ENCODE measurements at places on chromosomes 12 and 14. TPM values are rescaled to one million over a fixed set of nuclear protein-coding genes. Genes with fewer than 3 reads are reported as not detected.

The DLST gene
- total RNA-seq = 68.8 TPM

The RDH5 gene
- 13.5 TPM for total RNA-seq

The WSCD2 gene
- not detected for total RNA-seq

The RPS26 gene
- 1,454 TPM for total RNA-seq

The AMDHD1 gene
- total RNA-seq = 0.19 TPM

The FSCB gene
- total RNA-seq = not detected

The SPATS2 gene
- 8.2 TPM for total RNA-seq

GRCh38 chr12:6202304-6202703 lies 2.1 kb downstream of the CD9 start:
- no peak for DNase-seq

GRCh38 chr12:91422811-91423692 lies 240.4 kb upstream of the DCN start:
- no peak for DNase-seq

GRCh38 chr14:72008666-72009065 lies 76.4 kb downstream of the RGS6 start:
- DNase-seq = no peak

- DNase-seq = no peak
Observed at GRCh38 chr12:5489760-5490406, 58.0 kb downstream of the NTF3 start.

DNA sequence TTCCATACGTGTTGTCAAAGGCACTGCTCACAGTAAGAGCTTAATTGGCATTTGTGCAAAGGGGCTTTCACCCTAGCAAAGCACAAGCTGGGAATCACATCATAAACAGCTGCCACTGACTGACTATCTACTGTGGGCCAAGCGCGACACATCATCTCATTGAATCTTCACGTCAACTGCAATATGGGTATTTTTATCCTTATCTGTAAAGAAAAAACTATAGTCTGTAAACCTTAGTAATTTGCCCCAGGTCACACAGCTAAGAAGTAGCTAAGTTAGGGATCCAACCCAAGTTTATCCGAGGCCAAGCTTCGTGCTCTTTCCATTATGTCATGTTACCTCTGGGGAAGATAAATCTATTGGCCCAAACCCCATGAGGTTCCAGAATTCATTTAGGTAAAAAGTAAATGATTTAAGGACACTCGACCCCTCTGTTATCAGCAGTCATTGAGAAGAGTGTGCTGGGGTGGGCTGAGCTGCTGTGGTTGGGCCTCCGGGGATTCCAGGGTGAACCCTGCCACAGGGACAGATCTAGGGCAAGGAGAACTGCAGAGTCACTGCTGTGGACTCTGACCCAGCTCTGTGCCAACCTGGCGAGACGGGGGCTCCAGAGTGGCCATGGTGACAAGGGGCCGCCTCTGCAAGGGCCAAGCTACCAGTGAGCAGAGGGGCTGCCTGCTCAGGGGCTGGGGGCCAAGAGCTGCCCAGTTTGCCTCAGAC lies 27.6 kb downstream of the NCKAP5L start:
- DNase-seq = no peak

DNA sequence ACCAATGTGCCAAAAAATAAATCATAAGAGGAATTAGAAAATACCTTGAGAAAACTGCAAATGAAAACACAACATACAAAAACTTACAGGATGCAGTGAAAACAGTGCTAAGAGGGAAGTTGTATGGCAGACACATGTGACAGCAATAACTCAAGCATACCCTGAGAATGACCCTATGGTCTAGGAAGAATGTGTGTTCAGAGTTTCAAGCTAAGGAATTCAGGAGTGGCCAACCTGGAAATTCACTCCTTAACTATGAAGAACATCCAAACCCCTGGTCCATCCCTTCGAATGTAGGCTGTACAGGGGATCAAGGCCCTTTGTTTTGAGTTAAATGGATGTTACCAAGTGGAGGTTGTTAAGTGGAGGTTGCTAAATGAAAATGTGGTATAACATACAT lies 16.7 kb upstream of the TTC9 start:
- no peak for DNase-seq

- DNase-seq = no peak
Observed at GRCh38 chr12:31768046-31768445, 39.2 kb upstream of the AMN1 start.

DNA sequence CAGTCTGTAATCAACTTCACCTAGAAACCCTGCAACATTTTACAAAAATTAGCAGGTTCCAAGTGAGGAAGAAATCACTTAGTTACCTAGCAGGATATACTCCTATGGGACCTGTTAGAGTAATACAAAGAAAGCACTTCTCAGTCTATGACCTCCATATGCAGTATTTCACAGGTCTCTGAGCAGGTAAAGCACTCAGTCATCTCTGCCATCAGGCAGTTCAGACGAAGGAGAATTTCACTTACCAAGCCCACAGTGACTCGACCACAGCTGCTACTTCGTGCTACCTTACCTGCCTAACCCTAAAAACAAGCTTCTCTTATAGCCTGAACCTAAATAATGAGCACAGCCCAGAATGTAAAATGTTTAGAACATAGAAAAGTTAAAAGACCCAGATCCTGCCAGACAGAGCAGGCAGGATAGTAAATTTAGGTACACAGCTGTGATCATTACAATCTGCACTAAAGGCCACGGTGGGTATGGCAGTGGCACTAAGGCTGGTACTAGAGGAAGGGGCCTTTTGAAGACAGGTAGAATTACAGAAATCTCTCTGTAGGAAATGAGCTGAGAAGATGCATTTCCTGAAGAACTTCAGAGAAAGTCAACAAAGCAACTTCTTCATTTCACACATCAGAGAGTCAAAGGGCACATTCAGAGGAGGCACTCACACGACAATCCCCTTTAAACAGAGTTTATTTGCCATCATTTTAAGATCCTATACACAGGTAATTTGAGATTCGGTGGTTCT lies 35.7 kb downstream of the DCAF5 start:
- no peak for DNase-seq

DNA sequence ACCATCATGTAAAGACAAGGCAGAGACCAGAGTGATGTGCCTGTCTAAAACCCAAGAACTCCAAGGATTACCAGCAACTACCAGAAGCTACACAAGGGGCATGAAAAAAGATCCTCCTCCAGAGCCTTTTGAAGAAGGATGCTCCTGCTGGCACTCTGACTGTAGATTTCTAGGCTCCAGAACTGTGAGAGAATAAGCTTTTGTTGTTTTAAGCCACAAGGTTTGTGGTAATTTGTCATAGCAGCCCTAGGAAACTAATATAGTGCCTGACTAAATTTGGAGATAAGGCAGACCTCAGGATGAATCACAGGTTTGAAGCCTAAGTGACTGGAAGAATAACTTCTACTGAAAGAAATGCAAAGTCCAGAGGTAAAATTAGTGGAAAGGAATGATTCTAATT lies 132.9 kb downstream of the CEP83 start:
- no peak for DNase-seq

GRCh38 chr12:95218150-95219133 lies 835 bp downstream of the VEZT start:
- no peak for DNase-seq

DNA sequence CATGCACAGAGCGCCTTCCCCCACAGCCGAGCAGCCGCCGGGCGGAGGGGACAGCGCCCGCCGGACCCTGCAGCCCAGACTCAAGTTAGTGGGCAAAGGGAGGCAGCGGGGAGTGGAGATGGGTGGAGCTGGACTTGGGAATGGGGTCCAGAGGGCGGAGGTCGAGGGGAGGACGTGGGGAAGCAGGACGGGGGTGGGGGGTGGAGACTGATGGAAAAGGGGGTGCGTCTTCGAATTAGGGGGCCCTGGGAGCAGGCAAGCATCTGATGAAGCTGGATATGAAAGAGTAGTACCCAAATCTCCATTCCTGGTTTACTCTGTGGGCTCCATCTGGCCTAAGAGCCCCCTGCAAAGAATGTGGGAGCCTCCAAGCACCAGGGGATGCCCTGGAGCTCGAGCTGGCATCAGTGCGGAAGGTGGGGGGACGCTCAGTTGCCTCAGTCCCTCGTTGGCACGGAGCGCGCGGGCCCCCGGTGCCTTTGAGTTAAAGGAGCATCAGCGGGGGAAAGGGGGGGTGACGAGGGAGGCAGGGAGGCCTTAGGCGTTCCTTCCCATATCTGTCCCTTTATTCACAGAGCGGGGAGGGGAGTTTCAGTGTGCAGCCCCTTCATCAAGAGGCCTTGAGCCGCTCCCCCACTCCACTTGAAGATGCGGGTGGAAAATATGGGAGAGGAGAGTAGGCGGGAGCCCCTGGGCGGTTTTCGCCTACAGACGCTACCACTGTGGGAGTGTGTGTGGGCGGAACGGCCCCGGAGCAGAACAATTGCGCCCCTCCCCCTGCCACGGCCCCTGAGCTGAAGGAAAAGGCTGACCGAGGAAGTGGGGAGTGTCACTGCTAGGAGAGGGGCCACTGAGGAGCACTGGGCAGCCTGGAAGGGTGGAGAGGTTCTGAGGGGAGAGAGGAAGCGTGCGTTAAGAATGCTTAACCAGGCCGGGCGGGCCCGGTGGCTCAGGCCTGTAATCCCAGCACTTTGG lies 644 bp downstream of the NAB2 start:
- DNase-seq = no peak

DNA sequence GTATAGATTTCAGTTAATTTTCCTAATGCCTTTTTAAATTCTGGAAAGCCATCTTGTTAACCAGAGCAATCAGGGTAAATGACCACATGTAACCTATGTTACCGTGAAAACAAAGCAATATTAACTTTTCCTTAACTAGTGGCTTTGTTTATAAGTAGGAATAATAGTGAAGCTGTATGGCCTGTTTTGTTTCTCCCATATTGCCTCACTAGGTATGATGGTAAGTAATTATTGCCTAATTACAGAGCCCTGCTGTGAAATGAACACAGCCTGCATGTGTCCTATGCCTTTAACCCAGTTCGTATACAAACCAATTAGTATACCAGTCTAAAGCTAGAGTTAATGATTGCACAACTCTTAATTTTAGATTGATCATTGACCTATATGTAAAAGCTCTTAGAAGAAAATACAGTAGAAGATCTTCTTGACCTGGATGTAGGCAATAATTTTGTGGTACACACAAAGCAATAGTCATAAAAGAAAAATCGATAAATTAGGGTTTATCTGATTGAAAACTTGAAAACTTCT lies 249.9 kb downstream of the CCDC91 start:
- DNase-seq = no peak

DNA sequence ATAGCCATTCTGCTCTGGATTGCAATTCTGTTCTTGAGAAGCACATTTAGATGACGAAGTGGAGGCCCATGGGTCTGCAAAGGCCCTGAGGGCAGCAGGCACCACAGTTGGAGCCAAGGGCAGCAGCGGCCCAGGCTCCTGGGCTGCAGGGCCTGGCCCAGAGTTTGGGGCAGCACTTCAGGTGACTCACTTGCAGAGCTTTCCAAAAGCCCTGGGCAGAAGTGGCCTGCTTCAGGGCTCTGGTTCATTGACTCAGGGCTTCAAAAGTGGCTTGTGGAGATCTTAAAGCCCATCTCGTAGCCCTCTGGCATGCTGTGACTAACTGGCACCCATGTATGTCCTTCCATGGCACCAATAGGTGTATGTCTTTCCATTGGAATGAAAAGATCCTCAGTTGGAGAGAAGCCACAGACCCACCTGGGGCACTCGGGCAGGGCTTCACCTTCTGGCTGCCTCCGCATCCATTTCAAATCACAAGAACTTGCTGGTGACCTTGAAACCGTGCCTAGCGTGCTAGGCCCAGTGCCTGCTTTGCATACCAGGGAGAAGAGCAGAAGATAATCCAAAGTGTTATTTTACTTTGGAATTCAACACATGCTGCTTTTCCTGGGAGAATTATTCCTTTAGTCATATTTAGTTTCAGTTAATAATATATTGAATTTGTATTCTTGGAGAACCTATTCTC lies 106.7 kb downstream of the PRMT8 start:
- no peak for DNase-seq

GRCh38 chr12:120247621-120248030 lies 17.9 kb downstream of the PXN start:
- no peak for DNase-seq

DNA sequence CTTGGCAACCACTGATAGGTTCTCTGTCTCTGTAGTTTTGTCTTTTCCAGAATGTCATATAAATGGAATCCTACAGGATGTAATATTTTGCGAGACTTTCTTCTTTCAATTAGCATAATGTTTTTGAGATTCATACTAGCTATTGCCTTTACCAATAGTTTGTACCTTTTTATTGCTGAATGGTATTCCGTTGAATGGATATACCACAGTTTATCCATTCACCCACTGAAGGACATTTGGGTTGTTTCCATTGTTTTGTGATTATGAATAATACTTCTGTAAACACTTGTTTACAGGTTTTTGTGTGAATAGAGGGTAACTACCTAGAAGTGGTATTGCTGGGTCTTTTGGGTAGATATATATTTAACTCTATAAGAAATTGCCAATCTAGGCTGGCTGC lies 26.3 kb downstream of the GLT8D2 start:
- DNase-seq = no peak

DNA sequence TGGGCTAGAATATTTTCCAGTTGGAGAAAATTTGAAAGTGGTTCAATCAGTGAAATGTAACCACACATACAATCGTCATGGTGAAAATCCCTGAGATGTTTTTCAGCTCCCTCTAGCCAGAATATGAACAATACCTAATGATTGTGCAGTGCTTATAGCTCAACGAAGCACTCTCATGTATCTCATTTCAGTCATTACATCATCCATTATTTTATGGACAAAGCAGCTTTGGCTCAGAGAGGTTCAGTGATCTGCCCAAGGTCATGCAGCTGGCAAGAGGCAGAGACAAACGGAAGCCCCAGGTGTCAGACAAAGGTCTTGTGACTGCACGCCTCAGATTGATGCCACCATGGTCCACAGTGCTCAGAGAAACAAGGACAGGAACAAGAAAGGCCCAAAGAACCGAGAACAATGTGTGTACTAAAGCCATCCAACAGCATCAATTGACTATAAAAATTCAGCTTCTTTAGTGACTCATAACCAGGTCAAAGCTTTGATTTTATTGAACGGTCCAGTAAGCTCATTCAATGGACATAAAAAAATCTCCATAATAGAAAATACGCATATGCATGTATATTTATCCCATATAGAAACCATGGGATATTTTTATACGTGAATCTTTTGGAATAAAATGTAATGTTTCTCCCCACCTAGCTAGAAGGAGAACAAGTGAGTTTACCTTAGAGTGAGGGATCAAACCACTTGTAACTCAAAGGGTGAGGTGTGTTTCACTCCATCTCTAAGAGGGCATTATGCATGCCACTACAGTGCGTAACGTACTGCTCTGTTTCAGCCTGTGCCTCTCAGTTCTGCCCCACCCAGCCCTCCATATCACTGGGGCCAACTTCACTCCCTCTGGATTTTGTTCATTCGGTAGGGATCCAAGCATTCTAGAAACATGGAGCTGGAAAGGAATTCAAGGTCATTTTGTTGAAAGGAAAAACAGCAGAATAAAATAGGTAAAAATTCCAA lies 141.8 kb downstream of the GRIN2B start:
- no peak for DNase-seq
